ENCODE measurements at places on chromosomes 4 and X. TPM values are rescaled to one million over a fixed set of nuclear protein-coding genes. Genes with fewer than 3 reads are reported as not detected.

Gene ARHGAP36
- not detected for total RNA-seq

Gene IL2RG
- total RNA-seq = not detected

Gene PROM1
- under 0.01 TPM for total RNA-seq

Gene SASH3
- total RNA-seq = not detected

Gene ETNPPL
- total RNA-seq = not detected

Gene ZMYM3
- 22.9 TPM for total RNA-seq

Gene PFKFB1
- total RNA-seq = not detected

Gene RPL10
- 1,322 TPM for total RNA-seq
